Activated CD8-positive, alpha-beta T cell treated with anti-CD3 and anti-CD28 coated beads for 36 hours (primary cell): ENCODE measurements at places on chromosomes 6 and 20. TPM values are rescaled to one million over a fixed set of nuclear protein-coding genes. Genes with fewer than 3 reads are reported as not detected.

- DNase-seq, result no peak
Measured at GRCh38 chr6:20472748-20473147, 61.5 kb upstream of the CDKAL1 start.

DNA sequence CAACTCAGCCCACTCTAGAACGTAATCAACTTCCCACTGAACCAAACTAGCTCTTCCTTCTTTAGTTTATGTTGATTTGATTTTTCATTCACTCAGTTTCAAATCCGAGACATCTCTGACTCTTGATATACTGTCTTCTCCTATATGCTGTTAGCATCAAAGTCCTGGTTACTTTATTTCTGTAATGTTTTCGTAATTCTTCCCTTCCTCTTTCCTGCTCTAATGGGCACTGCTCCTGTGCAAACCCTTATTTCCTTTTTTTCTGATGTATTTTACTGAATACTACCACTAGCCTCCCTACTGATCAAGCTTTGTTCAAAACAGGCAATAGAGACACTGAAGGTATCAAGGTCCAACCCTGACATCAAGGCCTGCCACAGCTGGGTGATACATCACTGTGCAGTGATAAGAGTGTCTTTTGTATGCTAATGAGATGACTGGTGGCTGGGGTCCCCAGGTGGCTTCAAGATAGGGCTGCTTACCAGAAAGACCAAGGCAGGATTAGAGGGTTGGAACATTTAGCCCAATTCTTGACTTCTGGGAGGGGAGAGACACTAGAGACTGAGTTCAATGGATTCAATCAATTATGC is 95.2 kb downstream of the KIF13A start:
- no peak for DNase-seq

The HDGFL1 gene
- total RNA-seq, result not detected

The PRKN gene
- 1.2 TPM for total RNA-seq

DNA sequence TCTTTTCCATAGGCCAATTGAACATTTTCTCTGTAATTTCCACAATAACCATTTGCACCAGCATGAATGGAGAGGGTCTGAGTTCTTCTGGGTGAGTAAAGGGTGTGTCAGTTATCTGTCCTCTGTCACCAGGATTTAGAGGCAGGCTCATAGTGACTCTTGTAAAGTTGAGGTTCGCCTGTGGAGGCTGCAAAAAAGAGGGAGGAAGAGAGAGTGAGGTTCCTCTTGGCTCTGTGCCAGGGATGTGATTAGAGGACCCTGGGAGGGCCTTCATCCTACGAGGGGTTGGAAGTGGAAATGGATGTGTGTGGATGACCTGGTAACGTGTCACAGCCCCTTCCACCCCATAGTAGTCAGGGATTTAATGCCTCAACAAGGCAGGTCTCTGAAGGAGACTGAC is 242.0 kb downstream of the ESR1 start:
- no peak for DNase-seq

GRCh38 chr20:59566631-59567524 is 37.5 kb upstream of the PHACTR3 start:
- DNase-seq, result no peak

GRCh38 chr6:2237001-2237400 is 8.4 kb downstream of the GMDS start:
- no peak for DNase-seq

GRCh38 chr6:154954347-154954746 is 40.8 kb upstream of the TIAM2 start:
- DNase-seq, result no peak

- DNase-seq, result no peak
Measured at GRCh38 chr6:79571030-79571367, 33.8 kb upstream of the LCA5 start.

GRCh38 chr6:116672306-116672705 is 3.7 kb upstream of the ZUP1 start:
- DNase-seq, result no peak

The KIAA0408 gene
- total RNA-seq, result 1.8 TPM

DNA sequence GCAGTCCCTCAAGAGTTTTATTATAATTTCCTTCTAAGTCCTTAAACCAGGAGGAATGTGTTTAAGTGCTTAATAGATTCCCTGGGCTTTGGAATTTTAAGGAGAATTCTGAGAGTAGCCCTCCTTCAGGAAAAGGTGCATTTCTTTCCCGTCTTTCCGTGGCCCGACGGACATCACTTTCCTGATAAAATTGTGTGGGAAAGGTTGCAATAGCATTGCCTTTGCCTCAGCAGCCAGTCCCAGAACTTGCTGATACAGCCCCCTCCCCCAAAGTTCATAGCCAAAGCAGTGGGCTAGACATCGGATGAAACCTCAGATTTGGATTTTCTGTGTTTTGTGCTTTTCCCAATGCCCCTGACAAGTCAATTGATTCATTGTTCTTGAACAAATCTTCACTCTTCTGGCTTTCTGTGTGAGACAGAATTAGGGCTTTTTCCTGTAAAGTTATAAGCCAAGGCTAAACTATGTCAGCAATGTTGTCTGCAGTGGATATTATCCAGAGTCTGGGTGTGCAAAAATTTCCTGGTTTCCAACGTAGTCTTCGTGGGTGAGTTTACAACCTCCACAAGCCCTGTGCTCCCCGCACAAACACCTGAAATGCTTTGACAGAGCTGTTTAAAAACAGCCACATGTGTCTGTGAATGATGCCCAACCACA is 1.1 kb upstream of the SMOC2 start:
- no peak for DNase-seq

- DNase-seq, result no peak
Measured at GRCh38 chr6:158778005-158778527, 41.1 kb downstream of the EZR start.

The VNN1 gene
- total RNA-seq, result not detected

DNA sequence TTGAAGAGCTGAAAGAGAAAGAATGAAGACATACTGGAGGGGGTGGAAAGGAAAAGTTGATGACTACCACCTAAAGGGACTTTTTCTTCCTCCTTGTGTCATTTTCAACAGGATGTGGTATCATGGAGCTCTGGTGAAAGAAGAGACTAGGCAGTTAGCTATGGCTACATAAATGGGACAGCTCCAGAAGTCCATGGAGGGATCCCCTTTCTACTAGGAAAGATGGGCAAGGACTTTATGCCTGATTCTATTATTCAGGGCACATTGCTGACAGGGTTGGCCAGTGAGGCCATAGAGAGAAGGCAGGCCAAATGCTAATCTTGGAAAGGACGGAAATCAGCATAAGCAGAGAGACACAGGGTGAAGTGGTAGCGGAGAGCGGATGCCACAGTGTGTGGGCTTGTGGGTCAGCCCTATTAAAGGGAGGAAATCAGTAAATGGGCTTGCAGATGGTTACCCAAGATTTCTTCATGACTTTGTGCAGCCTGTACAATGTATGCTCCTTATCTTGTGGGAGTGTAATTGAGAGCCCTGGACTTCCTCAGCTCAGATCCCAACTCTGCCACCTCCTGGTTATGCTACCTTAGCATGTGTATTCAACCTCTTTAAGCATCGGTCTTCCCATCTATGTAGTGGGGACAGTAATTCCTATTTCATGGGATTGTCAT is 77.4 kb upstream of the TMEM170B start:
- DNase-seq, result peak; percentile 13

- no peak for DNase-seq
Measured at GRCh38 chr6:90222008-90222407, 74.6 kb downstream of the BACH2 start.

DNA sequence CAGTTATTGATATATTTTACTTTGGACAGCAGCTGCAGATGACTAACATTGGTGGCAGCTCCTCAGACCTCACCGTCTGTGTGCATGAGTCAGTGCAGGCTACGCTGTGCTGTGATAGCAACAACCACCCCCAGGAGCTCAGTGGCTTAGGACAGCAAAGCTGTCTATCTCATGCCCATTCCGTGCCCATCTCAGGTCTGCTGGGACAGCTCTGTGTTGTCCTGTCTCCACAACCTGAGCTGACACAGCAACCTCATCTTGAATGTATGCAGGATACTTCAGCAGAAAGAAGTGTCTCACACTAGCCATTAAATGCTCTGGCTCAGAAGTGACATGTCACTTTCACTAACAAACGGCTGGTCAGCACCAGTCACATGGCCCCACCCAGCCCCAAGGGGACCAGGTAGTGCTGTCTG is 47.7 kb downstream of the BANF2 start:
- no peak for DNase-seq

The SPATS1 gene
- total RNA-seq, result not detected

- no peak for DNase-seq
Measured at GRCh38 chr20:58401162-58401561, 12.1 kb downstream of the VAPB start.

The ATP9A gene
- 0.65 TPM for total RNA-seq

The BHLHE23 gene
- total RNA-seq, result not detected

The NPEPL1 gene
- total RNA-seq, result 17.1 TPM

DNA sequence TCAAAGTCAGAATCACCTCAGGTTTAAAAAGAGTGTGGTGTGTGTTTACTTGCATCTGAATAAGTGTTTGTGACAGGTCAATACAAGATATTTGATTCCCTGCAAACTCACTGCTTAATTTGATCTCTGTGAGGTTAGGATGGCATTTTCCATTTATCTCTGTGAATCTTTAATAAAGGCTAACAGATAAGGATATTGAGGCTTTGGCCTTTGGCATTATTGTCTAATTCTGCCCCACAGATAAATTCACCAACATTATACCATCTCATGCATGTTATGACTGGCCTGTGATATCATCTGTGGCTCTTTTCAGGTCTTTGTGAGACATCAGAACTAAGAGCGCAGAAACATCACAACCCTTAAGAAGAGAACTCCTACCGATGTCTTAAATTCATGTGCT is 84.7 kb downstream of the TRMT6 start:
- no peak for DNase-seq

The KCNK5 gene
- total RNA-seq, result 25.9 TPM

The TBX18 gene
- not detected for total RNA-seq

The SAMD3 gene
- 6.4 TPM for total RNA-seq

DNA sequence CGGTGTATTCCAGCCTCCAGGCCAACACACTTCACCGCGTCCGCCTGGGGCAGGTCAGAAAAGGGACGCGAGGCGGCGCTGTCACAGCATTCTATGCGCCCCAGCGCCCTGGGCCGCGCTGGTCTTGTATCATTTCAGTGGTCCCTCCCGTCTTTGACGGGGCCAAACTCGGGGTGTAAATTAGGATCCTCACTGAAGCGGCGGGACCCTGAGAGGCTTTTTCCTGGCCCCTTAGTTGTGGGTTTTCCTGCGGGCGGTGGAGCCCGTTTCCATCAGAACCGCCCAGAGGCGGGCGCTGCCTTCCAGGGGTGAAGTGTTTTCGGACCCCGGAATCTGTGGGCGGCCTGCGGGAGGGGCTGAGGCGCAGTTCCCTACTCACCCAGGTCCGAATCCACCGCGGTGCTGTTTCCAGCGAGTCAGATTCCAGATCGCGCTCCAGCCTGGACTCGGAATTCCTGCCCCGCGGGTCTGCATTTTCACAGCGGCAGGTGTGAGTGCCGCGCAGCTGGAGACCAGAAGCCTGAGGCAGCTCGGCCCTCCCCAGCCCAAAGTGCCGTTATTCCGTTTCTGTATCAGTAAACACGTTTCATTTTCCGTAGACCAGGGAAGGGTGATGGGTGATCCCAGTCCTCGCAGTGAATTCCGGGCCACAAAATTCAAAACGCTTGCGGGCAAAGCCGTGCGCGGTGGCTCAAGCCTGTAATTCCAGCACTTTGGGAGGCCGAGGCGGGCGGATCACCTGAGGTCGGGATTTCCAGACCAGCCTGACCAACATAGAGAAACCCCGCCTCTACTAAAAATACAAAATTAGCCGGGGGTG is 3.9 kb upstream of the MICB start:
- DNase-seq, result peak; percentile 91

- DNase-seq, result no peak
Measured at GRCh38 chr6:95518630-95519227, 58.6 kb upstream of the MANEA start.

GRCh38 chr6:33248643-33248931 is 23.1 kb downstream of the VPS52 start:
- DNase-seq, result no peak

DNA sequence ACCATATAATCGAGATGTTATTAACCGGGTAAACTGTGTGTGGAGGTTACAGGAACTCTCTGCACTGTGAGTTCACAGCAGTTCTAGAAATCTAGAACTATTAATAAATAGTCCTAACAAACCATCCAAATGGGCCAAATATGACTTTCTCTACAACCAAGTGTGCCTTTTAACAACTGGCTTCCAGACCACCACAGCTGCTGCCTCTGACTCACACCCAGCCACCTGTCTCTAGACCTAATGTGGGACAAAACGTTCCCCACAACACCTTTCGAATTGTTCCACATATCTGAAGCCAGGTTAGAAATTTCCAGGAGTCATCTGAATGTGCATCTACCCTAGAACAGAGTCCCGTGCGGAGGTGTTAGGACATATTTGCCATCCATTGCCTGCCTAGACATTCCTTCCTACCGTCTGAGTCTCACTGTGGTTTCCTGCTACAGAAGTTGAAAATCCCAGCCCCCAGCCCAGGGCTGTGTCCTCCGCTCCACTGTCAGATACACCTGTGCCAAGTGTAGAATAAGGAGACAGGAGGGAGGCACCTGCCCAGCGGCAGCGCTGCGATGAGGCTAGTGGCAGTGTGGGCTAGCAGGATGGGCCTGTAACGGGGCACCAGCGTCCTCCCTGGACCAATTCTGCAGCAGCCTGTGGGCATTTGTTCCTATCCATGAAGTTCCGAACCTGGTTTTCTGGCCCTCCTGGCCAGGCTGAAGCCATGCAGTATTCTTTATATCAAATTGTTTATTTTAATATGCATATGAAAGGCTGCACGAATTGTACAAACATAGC is 28.5 kb upstream of the MAP3K4 start:
- no peak for DNase-seq

- no peak for DNase-seq
Measured at GRCh38 chr6:15754706-15755079, 91.9 kb upstream of the DTNBP1 start.

DNA sequence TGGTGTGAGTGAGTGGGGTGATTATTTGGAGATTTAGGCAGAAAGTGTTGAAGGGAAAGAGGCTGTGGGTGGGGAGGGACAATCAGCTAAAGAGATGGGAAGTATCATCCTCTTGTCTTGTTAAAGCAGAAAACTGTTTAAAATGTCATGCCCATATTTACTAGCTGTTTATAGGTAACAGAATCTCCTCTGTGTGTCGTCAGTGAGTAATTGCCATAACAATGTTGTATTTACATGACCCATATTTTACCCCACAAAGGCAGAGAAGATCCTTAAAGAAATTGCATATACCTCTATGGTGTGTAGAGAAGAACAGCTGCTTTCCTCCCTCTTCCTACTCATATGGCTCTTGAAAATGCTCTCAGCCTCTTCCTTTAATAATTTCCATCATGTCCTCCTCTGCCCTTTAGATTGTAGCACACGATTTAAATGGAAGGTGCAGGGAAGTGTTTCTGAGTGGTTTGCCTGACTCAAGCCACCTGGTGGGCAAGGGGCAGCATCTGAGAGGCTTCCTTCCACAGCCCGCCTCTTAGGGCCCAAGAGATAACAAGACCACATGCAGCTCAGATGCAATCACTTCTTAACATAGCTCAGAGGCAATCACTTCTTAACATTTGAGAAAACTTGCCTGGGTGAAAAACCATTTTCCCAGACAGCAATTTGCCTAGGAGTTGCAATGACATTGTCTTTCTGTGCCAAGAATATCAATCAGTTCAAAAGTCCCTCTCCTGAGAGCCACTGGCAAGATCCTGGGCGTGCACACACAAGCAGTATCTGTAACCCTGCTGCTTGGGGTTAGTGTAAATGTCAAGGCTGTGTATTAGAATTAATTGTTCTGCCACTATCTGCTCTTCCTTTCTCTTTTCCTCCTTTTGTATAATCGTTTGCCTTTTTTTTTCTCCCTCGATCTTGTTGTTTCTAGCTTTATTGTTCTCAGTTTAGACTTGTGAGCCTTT is 44.1 kb upstream of the EDN1 start:
- DNase-seq, result no peak
